ENCODE measurements at places on chromosomes 1 and 21.

DNA sequence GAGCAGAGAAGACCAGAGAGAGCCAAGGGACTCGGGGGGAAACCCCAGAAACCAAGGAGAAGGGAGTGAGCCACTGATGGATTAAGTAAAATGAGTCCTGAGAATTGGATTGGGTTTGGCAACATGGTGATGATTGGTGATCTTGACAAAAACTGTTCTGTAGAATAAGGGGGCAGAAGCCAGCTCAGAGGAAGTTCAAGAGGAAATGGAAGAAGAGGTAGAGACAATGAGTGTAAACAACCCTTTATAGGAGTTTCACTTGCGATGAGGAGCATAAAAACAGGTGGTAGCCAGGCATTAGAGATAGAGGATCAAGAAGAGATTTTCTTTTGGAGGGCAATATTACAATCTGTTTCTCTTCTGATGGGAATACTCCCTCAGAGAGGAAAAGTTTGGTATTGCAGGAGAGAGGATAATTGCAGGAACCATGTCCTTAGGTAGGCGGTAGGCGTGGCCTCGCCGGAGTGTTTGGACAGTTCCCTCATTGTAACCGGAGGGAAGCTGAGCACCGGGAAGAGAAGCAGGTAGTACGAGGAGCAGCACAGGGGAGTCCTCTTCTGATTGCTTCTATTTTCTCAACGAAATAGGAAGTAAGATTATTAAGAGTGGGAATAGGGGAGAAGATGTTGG, 68.4 kb upstream of the TENT5C start:
- DNase-seq: peak; percentile 30

- DNase-seq: no peak
Observed at GRCh38 chr1:3465091-3465934, 10.8 kb downstream of the ARHGEF16 start.

- no peak for DNase-seq
Observed at GRCh38 chr1:176541663-176542062, 78.7 kb downstream of the PAPPA2 start.

GRCh38 chr21:42384156-42384945, 11.5 kb downstream of the TMPRSS3 start:
- DNase-seq: no peak

DNA sequence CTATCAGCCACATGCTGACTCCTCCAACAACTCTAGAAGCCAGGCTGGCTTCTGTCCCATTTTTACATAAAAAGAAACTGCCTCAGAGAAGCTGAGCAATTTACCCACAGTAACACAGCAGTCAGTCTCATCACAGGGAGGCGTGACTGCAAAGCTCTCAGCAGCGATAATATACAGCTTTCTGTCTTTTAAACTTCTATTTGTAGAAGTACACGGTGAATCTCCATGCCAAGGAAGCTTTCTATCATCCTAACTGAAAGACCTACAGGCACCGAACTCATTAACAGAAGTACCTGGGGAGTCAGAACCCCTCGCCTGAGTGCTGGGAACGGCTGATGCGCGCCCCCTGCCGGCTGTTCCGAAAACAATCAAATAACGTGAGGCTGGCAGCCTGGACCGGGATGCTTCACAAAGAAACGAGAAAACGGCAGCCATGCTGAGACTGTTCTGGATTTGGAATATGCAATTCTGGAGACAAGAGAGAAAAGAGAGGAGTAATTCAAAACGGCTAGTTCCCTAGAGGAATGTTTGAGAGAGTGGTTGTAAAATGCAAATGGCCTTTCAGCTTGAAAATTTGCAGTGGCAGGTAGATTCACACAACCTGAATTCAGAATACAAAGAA, 43.5 kb upstream of the RAB4A start:
- DNase-seq: peak; percentile 88

DNA sequence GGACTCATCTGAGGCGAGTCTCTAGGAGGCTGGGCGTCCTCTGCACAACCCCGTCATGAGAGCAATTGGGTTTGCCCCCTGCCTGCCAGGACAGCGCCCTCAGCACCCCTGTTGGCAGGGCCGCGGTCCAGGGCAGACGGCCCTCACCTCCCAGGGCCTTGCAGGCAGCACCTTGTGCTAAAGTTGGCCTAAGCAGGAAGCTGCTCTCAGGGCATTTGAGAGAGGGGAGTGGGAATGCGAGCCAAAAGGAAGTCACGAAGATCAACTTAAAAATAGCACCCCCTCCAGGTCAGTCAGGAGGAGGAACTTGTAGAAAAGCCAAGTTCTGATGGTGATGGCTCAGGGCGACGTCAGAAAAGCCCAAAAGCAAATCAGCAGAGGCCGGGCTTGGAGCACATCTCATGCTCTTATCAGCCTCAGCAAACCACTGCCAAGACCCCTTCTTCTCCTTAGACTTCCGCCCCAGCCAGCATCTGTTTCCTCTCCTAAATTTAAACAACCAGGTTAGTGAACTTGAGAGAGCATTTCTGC, 12.6 kb upstream of the ADORA3 start:
- DNase-seq: peak; percentile 21

- DNase-seq: no peak
Observed at GRCh38 chr1:52520148-52520547, 32.7 kb downstream of the TUT4 start.

GRCh38 chr1:89995598-89996449, 914 bp downstream of the ZNF326 start:
- DNase-seq: no peak

- no peak for DNase-seq
Observed at GRCh38 chr21:41579692-41580091, 71.7 kb upstream of the TMPRSS2 start.

- no peak for DNase-seq
Observed at GRCh38 chr1:173560285-173560880, 42.5 kb downstream of the SLC9C2 start.

DNA sequence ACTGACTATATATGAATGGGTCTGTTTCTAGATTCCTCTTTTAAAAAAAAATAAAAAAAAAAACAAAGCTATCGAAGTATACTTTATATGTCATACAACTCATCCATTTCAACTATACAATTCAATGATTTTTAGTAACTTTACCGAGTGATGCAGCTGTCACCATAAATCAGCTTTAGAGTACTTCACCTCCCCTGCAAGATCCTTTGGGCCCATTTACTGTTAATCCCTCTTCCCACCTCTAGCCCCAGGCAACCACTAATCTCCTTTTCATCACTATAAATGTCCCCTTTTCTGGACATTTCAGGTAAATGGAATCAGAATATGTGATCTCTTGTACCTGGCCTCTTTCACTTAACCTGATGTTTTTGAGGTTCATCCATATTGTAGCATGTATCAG, 133.9 kb downstream of the PEX14 start:
- no peak for DNase-seq

- DNase-seq: no peak
Observed at GRCh38 chr21:14479241-14479786, 66.8 kb downstream of the SAMSN1 start.

- DNase-seq: no peak
Observed at GRCh38 chr1:95924684-95925083, 690.7 kb downstream of the RWDD3 start.

DNA sequence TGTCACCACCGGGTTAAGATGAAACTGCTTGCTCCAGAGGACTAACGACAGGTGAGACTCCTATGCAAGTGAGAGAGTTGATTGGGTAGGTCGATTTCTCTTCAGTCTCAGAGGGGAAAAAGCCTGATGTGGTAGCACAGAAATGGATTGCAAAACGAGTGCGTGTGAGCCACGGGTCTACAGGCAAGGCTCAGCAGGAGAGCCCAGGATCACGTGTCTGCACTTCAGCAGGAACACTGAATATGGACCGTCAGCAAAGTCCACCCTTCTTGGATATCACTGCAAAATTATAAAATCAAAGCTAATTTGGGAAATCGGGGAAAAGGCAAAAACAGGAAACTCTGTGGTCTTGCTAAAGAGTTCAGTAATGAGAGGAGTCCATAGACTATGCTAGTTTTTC, 107.7 kb upstream of the ZNF648 start:
- no peak for DNase-seq

DNA sequence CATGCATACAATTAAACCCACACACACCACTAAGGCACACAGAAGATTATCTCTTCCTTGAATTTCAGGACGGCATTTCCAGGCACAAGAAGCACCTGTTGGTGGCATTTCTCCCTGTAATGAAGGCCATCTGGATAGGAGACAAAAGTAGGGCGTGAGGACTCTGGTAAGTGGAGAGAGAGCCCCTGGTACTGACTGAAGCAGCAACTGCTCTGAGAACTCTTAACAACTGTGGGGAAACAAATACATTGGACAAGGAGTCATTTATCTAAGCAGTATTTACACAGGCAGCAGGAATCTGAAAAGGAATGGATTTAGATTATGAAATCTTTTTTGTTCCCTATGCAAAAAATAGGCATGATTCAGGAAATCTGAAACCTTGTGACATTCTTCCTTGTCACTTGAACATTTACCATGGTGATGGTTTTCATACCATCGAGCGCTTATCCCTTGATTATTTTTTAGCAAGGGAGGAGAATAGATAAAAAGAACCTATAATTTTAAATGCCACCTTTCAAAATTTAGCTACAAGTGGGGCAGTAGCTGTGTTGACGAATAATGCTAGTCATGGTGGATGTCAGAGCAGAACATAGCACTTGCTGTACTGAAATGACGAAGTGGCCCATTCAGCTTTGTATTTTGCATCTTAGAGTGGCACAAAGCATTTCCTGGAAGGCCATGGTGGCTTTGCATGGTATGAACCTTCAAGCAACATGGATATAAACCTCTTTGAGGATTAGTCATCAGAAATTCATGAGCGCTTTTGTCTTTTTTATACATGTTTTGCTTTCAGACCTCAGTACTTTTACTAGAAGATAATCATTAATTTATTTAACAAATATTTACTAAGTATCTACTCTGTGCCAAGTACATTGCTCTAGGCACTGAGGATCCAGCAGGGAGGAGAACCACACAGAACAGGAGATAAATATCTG, 362.0 kb downstream of the ADGRL2 start:
- DNase-seq: no peak

DNA sequence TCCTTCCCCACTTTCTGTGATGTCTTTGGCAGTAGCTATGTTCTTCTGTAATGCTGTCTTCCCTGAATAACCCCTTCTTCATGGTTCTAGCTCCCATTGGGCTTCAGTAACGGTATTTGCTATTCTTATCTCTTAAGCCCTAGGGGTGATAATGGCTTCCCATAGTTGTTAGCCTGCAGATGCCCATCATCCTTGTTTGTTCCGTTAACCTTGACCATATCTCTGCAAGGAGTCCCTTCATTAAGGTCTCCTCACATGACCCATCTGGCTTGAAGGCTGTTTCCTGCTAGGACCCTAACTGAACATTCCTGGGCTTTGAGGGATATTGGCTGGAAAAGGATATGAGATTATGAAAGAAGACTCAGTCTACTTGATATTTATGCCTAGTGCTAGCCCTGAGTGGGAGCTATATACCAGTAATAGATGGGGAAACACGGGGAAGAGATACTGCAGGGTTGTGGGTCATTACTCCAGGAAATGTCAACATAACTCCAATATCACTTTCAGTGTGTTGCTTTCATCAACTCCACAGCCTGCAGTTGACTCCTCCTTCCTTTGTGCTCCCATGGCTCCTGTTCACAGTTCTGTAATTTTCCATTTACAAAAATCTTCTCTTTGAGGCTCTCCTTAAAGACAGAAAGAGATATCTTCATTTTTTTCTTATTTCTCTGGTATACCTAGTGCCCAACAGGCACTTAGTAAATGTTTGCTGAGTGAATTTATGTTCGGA, 2.5 kb downstream of the MR1 start:
- DNase-seq: no peak

DNA sequence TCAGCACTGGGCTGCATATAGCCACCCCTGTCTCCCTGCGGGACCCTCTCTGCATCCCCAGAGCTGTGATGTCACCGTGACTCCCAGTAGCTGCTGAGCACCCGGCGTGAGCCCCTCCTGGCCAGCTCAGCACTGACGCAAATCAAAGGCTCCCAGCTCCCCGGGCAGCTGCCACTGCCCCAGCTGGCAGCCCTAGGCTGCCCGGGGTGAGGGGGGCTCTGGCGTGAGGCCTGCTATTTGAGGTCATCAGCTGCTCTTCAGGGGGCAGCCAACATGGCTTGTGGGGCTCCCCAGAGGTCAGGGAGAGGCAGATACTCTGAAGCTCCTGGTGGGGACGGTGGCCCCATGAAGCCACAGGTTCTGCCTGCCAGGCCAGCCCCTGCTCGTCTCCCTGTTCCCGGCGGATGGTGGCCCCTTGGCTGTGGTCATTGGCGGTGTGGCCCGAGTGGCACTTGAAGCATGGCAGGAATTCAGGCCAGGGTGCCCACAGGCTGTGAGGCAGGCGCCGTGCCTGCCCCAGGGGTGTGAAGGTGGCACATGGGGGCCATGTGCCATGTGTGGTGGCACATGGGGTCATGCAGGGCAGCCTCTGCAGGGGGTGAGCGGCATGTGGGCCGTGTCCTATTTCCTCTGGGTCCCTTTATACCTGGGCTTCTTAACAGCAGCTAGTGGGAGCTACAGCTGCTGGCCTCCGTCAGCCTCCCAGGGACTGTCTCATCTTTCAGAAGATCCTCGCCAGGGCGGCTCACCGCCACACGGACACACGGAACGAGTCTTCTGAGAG, 85.4 kb downstream of the SIK1 start:
- no peak for DNase-seq

- DNase-seq: no peak
Observed at GRCh38 chr1:30051777-30052176, 671.6 kb downstream of the MATN1 start.

- DNase-seq: peak; percentile 40
Observed at GRCh38 chr1:72100771-72101170, 181.6 kb downstream of the NEGR1 start.

GRCh38 chr1:153402226-153402625, 11.4 kb upstream of the S100A8 start:
- no peak for DNase-seq

DNA sequence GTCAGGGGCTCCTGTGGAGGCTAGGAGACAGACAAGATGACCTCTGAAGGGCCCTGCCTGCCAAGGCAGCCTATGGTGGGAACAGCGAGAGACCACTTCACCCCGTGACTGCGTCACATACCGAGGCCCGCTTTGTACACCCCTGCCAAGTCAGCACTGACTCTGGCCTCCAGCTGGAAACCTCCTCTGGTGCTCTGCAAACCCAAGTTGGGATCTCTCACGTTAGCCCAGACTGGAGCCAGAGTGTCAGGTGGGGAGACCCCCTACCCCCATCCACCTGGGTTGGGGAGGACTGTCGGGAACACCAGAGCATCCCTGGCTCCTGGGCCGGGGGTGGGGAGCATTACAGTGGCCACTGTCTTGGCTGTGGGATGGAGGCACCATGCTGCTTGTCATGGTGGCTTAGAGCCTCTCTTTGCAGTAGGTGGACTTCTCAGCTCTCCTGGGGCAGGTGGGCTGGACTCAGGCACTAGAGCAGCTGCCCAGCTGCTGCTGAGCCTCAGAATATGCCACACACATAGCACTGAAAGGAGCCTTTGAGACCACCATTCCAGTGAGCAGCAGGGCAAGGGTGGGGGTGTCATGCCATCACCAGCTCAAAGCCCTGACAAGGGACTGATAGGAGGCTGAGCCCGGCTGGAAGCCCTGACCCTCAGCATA, 50.4 kb downstream of the ELK4 start:
- no peak for DNase-seq

- DNase-seq: no peak
Observed at GRCh38 chr1:12643079-12643478, 806 bp upstream of the AADACL4 start.

- no peak for DNase-seq
Observed at GRCh38 chr1:87240661-87241285, 87.9 kb upstream of the LMO4 start.

GRCh38 chr1:201585093-201585483, 46.2 kb downstream of the NAV1 start:
- DNase-seq: no peak

GRCh38 chr1:15736892-15737261, 819 bp downstream of the SLC25A34 start:
- no peak for DNase-seq

- DNase-seq: no peak
Observed at GRCh38 chr1:19946971-19947370, 23.6 kb upstream of the PLA2G2E start.
